ENCODE measurements at places on chromosomes 4 and X.

- no peak for DNase-seq
Observed at GRCh38 chr4:172497321-172497720, 671.3 kb upstream of the GALNT7 start.

DNA sequence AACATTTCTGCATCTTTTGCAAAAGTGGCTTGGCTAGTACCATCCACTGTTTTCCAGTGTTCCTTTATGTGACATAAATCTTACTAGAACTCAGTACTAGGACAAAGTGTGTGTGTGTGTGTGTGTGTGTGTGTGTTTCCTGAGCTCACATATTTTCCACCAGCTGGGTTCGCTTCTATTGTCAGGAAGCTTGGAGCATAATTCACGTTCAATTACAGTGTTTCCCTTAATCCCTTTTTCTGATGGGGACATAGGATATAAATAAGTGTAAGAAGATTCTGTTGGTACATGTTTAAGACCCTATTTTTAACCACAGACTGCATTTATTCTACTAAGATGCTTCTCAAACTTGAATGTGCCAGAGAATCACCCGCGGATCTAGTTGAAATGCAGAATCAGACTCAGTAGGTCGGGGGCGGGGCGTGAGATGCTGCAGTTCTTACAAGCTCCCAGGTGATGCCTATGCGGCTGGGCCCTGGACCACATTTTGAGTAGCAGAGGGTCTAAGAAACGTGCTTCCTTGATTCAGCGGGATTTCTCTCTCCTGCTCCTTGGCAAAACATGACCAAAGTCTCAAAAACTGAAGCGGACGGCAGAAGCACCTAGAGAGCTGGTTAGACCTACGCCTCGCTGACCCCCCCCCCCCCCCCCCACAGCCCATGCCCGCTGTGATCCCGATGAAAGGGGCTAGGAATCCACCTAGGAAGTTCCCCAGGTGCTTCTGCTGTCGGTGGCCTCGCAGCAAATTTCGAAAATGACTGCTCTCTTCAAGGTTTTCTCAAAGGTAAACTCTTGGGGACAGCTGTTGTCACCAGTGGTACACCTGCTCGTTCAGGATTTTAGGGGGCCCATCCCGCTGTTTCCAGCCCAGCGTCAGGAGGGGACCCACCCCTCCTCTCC lies 797 bp downstream of the CD99L2 start:
- DNase-seq: no peak

DNA sequence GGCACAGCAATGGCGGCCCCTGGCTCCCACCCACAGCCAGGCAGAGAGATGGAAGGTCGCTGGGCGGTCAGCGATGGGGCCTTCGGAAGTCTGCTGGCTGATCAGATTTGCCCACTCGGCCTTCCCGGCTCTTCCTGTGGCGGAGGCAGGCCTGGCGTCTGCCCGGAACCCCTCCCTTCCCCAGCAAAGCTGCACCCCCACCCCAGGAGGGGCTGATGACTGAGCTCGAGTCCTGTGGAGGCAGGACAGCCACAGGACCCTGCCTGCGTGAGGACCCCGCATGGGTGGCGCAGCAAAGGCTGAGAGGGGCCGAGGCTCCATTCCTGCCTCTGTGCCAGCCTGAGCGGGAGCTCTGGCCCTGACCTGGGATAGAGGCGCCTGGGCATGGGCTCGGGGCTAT lies 34.8 kb downstream of the TACC3 start:
- DNase-seq: no peak

DNA sequence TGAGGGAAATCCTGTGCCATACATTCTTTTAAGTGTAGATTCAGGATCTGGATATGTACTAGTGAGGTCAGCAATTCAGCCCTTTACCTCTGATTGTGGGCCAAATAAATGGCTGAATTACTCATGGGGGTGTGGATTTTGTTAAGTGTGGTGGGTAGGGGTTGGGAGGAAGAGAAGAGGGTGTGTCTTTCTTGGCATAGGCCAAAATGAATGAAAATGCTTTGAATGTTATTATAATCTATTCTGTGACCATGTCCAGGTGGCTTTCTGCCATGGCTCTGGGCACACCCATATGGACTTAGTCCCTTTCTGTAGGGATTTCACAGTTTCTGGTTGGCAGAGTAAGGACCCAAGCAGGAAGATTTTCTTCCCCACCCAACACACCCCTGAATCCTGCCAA lies 244.3 kb downstream of the CBR4 start:
- peak; percentile 31 for DNase-seq

GRCh38 chrX:2445662-2446623 lies 54.8 kb downstream of the DHRSX start:
- no peak for DNase-seq

GRCh38 chr4:81421346-81422218 lies 50.1 kb downstream of the RASGEF1B start:
- DNase-seq: no peak

DNA sequence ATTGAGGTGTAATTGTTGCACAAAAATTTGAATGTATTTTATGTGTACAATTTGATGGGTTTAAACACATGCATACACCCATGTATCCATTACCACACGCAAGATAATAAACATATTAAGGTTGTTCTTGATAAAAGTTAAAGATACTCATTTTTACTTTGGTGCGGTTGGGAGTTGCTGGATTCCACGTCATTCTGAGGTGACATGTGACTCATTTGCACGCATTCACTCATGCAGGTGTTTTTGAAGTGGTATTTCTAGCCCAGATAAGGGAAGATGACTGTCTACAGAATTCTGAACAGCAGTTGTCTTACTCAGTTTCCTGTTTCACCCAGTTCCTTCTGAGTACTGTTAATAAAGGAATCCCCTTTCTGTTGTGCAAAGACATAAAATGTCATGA lies 142.0 kb downstream of the RTL3 start:
- no peak for DNase-seq

GRCh38 chr4:179313823-179314222 lies 1871.6 kb upstream of the AGA start:
- DNase-seq: no peak

DNA sequence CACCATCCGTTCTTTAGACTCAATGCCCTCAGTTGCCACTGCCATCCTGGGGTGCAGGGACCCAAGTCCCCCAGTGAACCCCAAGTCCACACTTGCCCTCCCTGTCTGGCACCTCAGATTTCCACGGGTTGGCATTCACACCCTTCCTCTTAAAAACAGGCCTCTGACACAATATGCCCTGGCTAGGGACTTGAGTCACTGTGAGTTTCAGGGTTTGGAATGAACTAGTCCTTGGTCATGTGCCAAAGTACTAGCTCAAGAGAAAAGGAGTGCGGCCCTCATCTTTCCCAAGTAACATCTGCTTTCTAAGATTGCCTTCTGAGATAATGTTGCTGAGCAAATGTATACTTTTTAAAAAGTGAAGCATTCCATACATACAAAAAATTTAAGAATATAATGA lies 134.0 kb downstream of the MID1 start:
- DNase-seq: no peak

DNA sequence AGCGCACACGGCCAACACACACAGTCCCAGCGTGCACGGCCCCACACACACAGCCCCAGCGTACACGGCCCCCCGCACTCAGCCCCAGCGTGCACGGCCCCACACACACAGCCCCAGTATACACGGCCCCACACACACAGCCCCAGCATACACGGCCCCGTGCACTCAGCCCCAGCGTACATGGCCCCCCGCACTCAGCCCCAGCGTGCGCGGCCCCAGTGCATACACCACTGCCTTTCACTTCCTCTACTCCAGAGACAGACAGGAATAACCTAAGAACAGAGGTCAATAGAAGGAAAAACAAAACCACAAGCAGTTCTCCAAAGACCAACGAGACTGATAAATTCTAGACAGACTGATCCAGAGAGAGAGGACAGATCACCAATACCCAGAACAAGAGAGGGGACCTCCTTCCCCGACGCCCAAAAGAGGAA lies 17.1 kb downstream of the GAK start:
- DNase-seq: no peak

GRCh38 chr4:104815665-104816064 lies 321.0 kb upstream of the CXXC4 start:
- no peak for DNase-seq

- DNase-seq: no peak
Observed at GRCh38 chr4:82501154-82501442, 60.7 kb downstream of the TMEM150C start.

DNA sequence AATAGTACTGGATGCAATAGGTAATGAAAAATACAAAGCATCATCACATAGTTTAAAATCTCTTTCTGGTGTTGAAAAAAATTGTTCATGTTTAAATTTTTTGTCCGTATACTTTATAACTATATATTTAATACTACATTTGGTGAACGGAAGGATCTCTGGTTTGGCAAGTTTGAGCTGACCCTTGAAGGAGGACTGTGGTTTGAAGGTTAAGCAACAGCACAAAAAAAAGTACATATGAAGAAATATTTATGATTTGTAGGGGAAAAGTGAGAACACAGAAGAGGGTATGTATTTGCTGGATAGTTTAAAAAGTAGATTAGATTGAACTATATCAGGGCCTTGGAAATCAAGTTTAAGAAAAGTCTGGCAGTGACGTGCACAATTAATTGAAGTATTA lies 13.3 kb downstream of the SRP72 start:
- no peak for DNase-seq

- no peak for DNase-seq
Observed at GRCh38 chrX:19958552-19959486, 32.0 kb downstream of the BCLAF3 start.

GRCh38 chr4:110510955-110511544 lies 35.1 kb downstream of the ENPEP start:
- DNase-seq: no peak

Measured in thoracic aorta (tissue), 2 donors.